ENCODE measurements at places on chromosomes 2 and 18.

- DNase-seq, result no peak
Observed at GRCh38 chr2:211085056-211085680, 528.8 kb downstream of the CPS1 start.

DNA sequence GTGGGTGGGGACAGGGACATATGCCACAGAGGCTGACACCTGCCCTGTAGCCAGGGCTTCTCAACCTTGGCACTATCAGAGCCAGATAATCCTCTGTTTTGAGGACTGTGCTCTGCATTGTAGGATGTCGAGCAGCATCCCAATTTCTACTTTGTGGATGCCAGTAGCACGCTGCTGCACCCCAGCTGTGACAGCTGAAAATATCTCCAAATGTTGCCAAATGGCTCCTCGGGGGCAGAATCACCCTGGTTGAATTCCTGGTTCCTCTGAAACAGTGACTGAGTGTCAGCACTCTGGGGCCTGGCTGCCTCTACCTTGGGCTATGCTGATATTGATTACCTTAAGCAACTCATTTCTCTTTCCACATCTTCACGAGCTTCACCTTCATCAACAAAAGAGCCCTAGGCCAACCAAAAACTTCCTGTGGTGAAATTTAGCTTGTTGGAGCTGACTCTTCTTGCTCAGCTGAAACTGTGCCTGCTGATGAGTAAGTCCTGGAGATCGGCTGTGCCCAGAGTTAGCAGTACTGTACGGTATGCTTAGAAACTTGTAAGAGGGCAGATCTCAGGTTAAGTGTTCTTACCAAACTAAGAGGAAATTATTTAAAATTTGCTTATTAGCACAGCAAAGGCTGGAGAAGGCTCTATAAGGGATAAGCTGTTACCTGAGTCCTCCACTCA lies 138.1 kb downstream of the SEPTIN10 start:
- no peak for DNase-seq

DNA sequence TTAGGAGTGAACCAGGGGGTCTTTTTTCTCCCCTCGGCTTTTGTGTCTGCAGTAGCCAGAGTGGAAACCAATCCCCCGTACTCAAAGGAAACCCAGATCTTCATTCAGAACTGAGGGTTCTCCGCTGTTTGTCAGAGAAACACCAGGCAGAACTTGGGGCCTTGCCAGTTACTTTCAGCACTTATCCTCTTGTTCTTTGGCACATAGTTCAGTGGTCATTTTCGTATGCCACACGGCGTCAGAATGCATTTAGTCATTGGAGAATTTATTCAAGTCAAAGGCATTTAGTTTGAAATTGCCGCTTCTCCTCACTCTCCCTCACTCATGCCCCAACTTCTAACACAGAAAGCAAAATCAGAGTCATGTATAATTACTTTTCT lies 102.9 kb downstream of the CABLES1 start:
- DNase-seq, result no peak

DNA sequence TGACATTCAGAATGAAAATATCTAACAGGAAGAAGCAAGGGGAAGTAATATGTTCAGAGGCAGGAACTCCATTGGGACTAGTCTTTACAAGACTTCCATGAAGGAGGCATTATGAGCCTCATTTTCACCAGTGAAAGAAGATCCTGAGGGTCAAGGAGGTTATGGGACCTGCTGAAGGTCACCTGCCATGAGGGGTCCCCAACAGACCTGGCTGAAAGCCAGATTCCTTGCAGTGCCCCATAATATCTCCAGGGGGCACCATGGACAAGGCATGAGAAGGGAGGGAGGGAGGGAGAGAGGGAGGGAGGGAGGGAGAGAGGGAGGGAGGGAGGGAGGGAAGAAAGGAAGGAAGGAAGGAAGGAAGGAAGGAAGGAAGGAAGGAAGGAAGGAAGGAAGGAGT lies 27.9 kb downstream of the XDH start:
- DNase-seq, result no peak

DNA sequence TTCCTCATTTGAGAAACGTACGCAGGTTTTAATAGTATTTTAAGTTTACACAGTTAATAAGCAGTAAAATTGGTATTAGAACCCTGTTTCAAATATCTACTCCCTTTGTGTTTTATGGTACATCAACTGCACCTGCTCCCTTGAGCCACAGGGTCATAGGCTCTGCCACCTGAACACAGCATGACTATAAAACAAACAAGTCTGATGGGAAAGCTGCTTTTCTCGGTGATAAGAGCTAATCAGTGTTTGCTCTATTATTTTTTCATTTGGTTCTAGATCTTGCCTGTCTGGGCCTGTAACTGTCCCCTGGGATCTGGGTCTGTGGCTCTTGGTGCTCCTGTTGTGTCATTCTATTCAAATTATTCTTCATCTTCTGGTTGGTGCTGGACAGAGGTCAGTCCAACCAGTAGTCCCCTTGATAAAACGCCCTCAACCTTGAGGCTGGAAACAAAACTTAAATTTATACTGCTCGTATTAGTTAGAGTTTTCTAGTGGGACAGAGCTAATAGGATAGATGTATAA lies 314.8 kb upstream of the LRP1B start:
- DNase-seq, result no peak

DNA sequence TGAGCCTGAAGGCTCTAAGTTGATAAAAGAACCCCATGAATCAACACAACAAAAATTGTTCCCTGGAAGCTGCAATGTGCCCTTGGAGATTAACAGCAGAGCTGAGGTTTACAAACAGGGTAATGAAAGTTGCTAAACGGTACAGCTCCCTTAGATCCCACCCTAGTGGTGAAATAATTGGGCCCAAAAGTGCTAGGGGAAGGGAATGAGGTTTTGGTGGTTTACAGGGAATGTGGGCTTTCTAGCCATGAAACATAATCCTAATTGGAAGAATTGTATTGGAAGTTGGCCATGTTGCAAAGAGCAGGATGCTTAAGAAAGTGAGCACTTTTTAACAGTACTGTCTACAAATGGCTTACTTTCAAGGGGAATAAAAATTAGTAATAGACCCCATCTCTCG lies 180.2 kb upstream of the SMIM21 start:
- no peak for DNase-seq

DNA sequence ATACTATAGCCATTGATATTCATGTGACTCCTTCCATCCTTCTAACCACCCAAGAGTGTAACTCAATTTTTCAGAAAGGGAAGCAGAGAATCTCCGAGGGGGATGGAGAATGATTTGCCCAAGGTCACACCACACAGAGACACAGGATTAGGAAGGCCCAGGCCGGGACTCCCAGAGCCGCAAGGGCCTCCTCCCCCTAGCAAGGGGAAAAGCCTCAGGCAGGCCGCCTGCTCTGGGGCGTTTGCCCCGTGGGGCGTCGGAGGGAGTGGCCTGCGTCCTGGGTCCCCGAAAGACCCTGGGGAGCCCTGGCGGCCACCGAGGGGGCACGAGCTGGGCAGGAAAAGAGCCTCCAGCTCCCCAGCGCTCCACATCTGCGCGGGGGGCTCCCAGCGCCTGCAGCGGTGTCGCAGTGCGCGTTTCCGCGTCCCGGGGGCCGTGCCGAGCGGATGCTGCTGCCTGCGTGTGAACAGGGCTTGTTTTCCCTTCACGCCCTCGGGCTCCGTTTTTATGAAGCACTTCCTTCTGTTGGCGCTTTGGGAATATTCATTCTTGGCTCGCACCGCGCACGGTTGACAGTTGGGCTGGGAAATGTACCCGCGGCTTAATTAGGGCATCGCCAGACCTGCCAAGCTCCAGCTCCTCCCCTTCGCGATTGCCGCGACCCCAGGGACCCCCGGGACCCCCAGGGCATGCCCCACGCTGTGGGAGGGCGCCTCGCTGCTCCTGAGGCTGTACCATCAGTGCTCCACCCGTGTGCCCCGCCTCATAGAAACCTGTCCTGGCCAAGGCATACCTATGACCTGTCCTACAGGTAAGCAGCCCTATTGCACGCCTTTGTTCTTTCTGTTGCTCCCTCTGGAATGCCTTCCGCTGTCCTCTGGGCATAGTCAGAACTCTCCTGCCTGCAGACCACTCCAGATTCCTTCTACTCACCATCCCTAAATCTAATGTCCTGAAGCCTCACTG lies 158.9 kb upstream of the GLI2 start:
- DNase-seq, result no peak

- no peak for DNase-seq
Observed at GRCh38 chr2:35447215-35447614, 908.4 kb upstream of the CRIM1 start.

- no peak for DNase-seq
Observed at GRCh38 chr2:137729305-137729704, 235.0 kb upstream of the HNMT start.

DNA sequence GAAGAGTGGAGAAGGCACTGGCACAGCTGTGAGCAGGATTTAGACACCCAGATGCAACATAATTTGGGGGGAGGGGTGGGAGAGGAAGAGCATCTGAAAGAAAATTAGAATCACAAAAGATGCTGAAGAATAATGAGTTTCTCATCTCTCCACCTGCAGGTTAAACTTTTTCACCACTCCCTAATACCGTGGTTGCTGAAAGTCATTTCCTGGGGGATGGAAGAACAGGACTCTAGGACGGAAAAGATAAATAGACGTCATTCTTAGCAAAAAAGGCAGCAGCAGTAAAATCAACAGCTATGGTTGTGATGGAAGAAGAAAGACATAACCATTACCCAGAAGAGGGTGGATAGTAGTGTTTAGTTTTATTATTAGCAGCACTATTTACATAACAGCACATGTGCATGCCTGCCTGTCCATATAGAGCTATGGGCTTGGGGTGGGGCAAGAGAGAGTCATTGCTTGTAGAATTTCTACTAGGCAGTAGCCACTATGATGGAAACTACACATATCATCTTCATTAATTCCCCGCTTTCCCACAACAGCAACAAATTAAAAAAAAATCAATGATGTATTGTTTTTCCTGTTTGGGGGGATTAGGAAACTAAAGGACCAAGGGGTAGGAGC lies 212.2 kb downstream of the TRIB2 start:
- no peak for DNase-seq

GRCh38 chr18:28657961-28658360 lies 481.0 kb upstream of the CDH2 start:
- no peak for DNase-seq

DNA sequence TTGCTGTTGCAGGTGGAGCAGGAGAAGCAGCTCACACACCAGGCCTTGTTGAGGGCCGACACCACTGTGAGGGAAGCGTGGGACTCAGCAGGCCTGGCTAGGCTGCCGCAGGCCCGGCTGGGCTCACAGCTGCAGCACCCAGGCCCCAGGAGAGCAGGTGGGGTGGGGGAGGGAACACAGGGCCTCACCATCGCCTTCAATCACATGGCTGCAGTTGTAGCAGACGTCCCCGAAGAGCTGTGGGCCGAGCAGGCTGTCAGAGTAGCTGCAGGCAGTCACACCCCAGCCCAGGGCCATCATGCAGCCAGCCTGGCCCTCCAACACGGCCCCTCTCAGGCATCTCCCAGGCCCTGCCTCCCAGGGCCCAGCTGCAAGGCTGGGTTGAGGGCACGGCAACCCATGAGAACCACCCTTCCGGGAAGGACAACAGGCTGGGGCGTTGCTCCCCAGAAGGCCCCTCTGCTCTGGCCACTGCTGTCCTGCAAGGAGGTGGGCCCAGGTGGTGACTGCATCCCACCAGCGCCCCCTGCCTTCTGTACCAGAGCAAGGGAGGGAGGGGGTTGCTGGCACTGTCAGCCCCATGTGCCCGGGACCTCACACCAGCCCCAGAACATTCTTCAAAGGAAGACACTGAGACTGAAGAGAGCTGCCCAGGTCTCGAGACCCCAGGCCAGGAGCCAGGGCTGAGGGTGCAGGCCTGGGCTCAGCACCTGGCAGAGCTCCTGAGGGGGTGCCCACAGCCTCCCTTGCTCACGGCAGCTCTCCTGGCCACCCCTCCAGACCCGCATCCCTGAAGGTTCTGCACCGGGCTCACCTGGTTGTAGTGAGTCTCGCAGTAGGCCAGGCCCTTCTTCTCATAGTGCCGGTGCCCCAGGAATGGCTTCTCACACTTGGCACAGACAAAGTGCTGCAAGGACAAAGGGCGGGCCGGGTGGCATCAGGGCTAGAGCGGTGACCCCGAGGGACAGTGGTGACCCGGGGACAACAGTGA lies 5.6 kb upstream of the GPR17 start:
- no peak for DNase-seq

DNA sequence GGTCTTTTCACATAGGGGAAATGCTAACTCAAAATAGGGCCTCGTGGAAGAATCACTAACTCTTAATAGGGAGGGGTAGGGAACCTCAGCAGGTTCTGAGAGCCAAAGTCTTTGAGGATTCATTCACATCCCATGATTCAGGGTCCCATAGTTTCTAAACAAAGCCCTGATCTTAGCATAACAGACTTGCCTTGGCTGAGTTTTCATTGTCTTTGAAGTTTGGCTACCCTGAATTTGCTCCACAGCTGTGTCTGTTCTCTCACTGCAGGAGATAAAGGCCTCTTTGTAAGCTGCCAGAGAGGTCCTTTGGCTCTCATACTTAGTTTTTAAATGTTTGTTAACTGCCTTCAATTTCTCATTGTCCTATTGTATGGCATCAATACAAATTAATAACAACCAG lies 54.5 kb downstream of the ZDBF2 start:
- DNase-seq, result no peak

DNA sequence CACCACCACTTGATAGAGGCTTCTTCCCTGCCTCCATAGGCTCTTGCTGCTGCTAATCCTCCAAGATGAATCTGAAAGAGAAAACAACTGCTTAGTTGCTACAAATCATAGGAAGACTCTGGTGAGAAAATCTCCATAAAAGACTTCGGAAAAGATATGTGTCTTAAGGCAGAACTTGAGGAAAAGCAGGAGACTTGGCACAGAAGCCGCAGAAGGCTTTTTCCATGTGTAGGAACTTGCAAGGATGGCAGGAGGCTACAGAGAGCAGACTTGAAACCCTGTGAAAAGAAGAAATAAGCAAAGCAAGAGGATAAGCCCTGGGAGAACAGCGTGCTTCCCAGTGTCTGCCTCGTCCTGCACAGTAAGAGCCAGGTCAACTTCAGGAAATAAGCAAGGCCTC lies 128.2 kb upstream of the NDUFV2 start:
- no peak for DNase-seq

DNA sequence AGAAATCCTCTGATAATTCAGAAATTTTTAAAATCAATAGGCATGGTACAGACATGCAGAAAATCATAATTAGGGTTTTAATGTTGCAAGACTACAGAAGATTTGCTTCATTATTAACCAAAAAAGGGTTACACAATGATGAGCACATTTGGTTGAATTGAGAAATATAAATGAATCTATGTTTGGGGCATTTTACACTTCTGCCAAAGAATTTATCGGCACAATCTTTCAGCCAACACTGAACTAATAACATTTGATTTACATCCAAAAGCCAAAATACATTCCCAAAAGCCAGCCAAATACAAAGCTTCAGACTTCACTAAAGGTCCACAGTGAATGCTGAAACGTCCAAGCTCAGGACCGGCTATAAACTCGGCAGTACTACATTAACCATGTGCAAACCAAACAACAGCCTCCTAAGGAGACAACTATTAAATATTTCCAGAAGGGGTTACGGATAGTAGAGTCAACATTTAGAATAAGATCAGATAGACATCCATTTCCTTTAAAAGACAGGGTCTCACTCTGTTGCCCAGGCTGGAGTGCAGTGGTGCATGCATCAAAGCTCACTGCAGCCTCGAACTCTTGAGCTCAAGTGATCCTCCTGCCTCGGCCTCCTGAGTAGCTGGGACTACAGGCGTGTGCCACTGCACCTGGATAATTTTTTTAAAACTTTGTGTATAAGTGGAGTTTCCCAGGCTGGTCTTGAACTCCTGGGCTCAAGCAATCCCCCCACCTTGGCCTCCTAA lies 29.4 kb downstream of the SPRED2 start:
- DNase-seq, result no peak

Measured in effector memory CD4-positive, alpha-beta T cell (primary cell).